ENCODE measurements at places on chromosomes 5 and 9. TPM values are rescaled to one million over a fixed set of nuclear protein-coding genes. Genes with fewer than 3 reads are reported as not detected.

GRCh38 chr5:112933651-112934365 is 11.8 kb upstream of the REEP5 start:
- H3K27me3 ChIP-seq = no peaks in the 10 kb centered on the region
- H3K36me3 ChIP-seq = no peaks in the 10 kb centered on the region
- H3K4me1 ChIP-seq = no peaks in the 10 kb centered on the region

GRCh38 chr9:90189306-90189705 is 453.3 kb downstream of the DIRAS2 start:
- no peaks in the 10 kb centered on the region for H3K4me1 ChIP-seq
- H3K36me3 ChIP-seq = no peaks in the 10 kb centered on the region
- H3K4me3 ChIP-seq = no peak overlapping the region
- H3K27me3 ChIP-seq = no peaks in the 10 kb centered on the region
- DNase-seq = no peak

GRCh38 chr5:14900693-14901461 is 29.3 kb upstream of the ANKH start:
- no peak overlapping the region for H3K27ac ChIP-seq
- DNase-seq = peak; percentile 41
- no peaks in the 10 kb centered on the region for H3K4me1 ChIP-seq
- H3K4me3 ChIP-seq = no peak overlapping the region
- no peaks in the 10 kb centered on the region for H3K36me3 ChIP-seq

- no peak for DNase-seq
- H3K4me1 ChIP-seq = no peaks in the 10 kb centered on the region
- H3K27me3 ChIP-seq = no peaks in the 10 kb centered on the region
- no peak overlapping the region for H3K4me3 ChIP-seq
Observed at GRCh38 chr9:89097219-89097618, 81.4 kb downstream of the SHC3 start.

GRCh38 chr5:176543428-176544182 is 5.5 kb upstream of the CDHR2 start:
- peak; percentile 79 for DNase-seq
- H3K4me1 ChIP-seq = peaks cover 13% of the 10 kb centered on the region
- H3K36me3 ChIP-seq = no peaks in the 10 kb centered on the region
- no peaks in the 10 kb centered on the region for H3K27me3 ChIP-seq

DNA sequence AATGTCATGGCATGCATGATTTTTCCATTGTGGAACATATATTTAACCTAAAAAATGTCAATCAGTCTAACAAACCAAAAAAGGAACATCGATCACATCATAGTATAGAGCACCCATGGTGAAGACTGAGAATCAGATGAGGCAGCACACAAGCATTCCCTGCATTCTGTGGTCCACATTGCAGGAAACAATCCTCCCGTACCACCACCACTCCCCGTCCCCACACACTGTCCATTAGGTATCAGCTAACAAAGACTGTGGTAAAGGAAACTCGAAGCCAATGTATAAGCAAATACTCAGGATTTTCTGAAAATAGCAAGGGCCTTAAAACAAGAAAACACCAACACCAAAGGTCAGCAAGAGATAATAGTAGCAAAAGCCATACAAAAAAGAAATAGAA is 1104.4 kb upstream of the SEMA6A start:
- no peak overlapping the region for H3K27ac ChIP-seq
- H3K4me3 ChIP-seq = no peak overlapping the region
- H3K4me1 ChIP-seq = no peaks in the 10 kb centered on the region

- H3K27ac ChIP-seq = no peak overlapping the region
- H3K4me1 ChIP-seq = no peaks in the 10 kb centered on the region
- no peaks in the 10 kb centered on the region for H3K27me3 ChIP-seq
- DNase-seq = no peak
- H3K4me3 ChIP-seq = no peak overlapping the region
Observed at GRCh38 chr9:88767504-88767790, 223.8 kb upstream of the S1PR3 start.

The INSL4 gene
- not detected for total RNA-seq

The NR5A1 gene
- total RNA-seq = not detected
